Activated CD8-positive, alpha-beta memory T cell treated with anti-CD3 and anti-CD28 coated beads for 1 hour (primary cell): ENCODE measurements at places on chromosomes 13 and 19.

DNA sequence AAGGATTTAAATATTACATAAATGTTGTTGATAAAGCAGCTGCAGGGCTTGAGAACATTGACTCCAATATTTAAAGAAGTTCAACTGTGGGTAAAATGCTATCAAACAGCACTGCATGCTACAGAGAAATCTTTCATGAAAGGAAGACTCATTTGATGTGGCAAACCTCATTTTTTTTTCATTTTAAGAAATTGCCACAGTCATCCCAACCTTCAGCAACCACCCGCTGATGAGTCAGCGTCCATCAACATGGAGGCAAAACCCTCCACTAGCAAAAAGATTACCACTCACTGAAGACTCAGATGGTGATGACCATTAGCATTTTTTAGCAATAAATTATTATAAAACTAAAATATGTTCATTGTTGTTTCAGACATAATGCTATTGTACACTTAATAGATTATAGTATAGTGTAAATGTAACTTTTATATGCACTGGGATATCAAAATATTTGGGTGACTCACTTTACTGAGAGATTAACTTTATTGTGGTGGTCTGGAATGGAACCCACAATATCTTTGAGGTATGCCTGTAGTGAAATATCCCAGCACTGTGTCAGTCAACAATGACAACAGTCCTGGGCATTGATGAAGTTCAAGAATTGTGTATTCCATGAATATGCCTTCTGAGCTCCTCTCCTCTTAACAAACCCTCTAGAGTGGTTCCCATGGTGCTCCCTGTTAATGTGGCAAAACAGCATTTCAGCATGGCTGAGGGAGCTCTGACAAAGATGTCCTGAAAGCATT, 52.4 kb upstream of the SOX21 start:
- DNase-seq: no peak

GRCh38 chr19:45071545-45071938, 4.7 kb downstream of the ZNF296 start:
- DNase-seq: no peak

DNA sequence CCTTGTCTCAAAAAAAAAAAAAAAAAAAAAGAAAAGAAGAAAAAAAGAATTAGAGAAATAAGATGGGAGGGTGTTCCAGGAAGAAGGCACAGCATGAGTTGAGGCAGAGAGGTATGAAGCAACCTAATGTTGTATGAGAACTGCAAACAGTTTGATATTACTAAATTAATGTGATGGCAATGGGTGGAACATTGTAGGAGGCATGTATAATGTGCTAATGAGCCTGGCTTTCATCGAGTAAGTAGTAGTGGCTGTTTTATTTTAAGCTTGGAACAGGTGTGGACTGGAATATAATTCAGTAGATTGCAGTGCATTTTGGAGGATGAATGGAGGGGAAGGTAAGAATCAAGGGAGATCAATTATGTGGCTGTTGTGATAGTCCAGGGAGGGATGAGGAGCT, 156.1 kb downstream of the MTUS2 start:
- DNase-seq: no peak

GRCh38 chr13:40318366-40318765, 348.1 kb downstream of the FOXO1 start:
- DNase-seq: no peak
